ENCODE measurements at places on chromosomes 12 and 14. TPM values are rescaled to one million over a fixed set of nuclear protein-coding genes. Genes with fewer than 3 reads are reported as not detected.

DNA sequence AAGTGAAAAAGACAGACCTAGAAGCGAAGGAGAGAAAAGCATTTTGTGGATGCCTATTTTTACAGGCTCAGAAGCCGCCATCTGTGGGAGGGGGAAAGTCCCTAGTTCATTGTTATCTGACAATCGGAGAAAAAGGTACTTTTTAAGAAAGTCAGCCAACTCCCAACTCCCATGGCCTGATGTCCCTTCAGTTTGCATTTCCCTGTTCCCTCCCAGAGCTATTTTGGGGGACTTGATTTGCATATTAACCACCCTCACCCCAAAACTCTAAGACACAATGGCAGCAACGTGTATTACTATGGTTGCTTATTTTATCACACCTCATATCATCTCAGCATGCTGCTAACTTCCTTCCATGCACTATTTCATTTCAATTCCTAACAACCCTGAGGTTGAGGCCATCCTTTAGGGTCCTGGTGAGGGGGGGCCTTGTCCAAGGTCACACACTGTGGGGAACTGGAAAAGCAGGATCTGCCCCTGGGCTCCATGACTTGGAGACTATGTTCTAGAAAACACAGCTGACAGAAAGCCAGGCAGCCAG lies 18.7 kb downstream of the HVCN1 start:
- DNase-seq: no peak

- no peak for DNase-seq
These were observed 233.4 kb downstream of the SPTSSA start for GRCh38 chr14:34228650-34228976.

- DNase-seq: no peak
These were observed 27.2 kb upstream of the NINJ2 start for GRCh38 chr12:690466-690865.

DNA sequence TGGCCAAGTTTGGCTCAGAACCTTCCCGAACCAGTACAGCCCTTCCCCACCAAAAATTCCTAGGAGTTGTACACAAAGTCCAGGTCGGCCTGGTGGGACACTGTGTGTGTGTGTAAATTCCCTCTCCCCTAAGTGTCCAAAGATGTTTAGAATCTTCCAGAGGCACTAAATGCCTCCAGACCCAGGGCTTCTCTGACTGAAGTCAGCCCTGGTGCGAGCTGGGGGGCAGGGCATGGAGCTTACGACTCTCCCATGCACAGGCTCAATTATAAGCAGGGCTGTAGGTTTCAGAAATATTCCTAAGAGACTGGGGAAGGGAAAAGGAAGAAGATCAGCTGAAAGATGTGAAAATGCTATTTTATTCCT lies 106.9 kb upstream of the ATF7IP start:
- no peak for DNase-seq

GRCh38 chr12:65778258-65779090 lies 45.8 kb upstream of the HMGA2 start:
- DNase-seq: peak; percentile 19

DNA sequence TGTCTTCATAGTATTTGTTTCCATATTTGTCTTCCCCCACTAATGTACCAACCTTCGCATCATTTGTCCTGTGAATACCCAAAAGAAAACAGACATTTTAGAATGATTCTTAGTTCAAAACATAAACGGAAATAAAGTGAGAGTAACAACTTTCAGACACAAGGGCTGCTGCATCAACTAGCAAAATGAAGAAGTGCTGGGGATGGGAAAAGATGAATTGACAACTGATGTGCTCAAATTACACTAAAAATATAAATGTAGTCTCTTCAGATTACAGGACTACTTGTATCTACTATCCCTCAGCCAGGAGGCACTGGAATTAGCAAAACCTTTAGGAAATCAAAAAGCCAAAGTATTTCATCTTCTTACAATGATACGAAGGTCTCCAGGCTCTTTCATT lies 743 bp downstream of the NDUFA12 start:
- no peak for DNase-seq

Gene ZNF384
- total RNA-seq: 6.4 TPM

GRCh38 chr12:124512667-124513296 lies 54.6 kb downstream of the NCOR2 start:
- peak; percentile 93 for DNase-seq

DNA sequence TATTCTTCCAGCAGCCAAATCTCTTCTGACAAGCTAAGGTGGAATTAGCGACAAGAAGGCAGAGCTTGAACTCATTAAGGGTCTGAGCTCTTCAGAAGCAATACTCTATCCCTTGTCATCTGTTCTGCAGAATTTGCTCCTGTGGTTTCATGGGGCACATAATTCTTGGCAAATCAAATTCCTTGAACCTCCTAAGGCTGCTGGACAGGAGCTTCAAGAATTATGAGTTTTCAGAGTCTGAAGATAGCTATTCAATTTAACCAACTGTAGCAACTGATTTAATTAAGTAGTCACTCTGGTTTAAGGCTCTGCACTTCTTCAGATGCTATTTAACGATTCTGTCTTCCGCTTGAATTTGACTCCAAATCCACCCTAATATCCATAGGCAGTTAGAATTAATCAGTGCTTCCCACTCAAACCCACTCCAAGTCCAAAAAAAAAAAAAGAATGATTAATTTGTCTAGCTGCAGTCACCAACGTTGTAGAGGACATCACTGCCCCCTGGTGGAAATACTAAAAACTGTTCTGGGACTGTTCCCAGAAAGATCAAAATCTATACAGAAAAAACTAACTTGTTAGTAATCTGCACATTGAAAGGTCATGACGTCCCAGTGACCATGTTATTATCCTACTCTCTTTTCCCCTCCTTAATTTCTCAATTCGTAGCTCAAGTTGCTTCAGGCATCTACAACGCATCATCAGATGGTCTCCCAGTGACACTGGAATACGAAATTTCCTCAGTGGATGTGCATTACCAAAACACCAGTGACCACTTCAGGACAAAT lies 169.9 kb downstream of the KIF21A start:
- peak; percentile 46 for DNase-seq

DNA sequence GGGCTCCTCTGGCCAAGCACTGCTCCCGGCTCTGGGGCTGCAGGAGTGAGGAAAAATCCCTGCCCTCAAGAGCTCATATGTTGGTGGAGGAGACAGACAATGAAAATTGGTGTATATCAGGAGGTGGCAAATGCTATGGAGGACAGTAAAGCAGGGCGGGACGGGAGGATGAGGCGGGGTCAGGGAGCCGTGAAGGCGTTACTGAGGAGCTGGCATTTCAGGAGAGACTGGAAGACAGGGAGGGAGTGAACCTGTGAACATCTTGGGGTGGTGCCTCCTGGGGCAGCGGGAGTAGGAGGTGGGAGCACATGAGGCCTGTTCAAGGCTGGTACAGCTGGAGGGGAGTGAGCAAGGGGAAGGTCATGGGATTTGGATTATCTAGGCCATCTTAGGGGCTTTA lies 26.6 kb downstream of the TSPAN9 start:
- DNase-seq: no peak

Gene CELA1
- total RNA-seq: not detected

- no peak for DNase-seq
These were observed 20.9 kb downstream of the SLCO1C1 start for GRCh38 chr12:20716037-20716436.

DNA sequence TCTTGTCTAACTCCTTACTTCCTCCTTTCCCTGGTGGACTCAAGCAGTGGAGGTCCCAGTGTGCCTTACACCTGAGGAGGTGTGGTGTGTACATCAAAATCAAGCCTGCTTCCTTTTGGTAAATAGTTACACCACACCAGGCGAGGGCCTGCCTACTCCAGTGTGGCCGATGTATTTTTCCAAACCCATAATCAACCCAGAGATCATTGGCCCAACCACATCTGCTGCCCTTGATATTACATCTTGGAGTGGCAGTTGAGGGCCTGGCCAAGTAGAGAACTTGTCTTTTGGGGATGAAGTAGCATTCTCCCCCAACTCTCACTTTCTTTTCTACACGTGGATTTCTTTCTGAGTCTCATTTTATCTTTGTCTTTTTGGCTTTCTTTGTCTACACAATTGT lies 187.4 kb downstream of the EFCAB11 start:
- DNase-seq: no peak

- peak; percentile 28 for DNase-seq
These were observed 5.5 kb downstream of the ASIC1 start for GRCh38 chr12:50062728-50063460.

Gene ANKRD33
- total RNA-seq: not detected

DNA sequence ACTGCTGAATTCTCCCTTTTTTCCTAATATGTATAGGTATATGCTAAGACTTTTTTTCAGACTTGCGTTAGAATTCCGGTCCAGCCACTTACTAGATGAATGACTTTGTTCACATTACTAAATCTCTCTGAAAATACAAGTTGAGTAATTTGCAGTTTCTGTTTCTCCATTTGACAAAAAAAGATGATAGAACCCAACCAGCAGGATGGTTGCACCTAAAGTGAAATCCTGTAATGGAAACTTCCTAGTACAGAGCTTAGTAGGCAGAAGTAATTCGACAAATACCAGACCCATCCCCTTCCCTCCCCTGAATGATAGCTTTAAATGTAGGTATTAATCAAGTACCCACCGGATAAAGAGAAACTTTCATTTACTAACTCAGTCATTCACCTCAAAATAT lies 113.6 kb upstream of the RAP1B start:
- no peak for DNase-seq

Gene PLEKHH1
- 5.0 TPM for total RNA-seq

DNA sequence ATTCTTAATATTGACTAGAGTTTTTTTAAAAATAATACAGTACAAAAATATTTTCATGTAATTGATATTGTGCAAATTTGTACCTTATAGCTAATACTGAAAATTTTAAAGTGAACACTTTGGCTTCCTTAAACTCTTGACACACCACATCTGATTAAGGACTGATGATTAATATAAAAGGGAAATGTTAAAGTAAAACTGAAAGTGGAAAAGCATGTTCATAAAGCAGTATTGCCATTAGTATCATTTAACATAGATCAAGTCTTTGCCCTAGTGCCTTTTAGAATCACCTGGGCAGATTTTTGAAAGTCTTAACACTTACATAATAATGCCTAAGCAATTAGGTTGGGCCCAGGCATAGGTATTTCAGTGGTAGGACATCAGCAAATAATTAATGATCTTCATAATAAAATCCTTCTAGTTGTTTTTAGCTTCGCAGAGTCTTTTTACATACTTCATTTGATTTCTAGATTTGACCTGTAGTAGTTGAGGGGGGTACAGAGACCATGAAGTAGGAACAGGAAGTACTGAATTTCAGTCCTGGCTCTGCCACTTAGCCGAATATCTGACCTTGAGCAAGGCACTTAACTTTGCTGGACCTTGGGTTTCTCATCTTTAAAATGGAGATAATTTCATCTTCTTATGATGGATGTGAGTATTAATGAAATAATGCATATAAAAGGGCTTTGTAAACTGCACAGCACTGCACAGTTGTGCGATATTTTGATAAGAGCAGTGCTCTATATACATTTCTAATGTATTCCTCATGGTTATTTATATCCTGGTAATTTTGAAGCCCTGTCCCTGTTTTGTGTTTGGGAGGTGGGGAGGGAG lies 43.7 kb downstream of the MARK3 start:
- DNase-seq: no peak

Gene NKX2-1
- not detected for total RNA-seq

Gene CIT
- 25.2 TPM for total RNA-seq

GRCh38 chr12:113936460-113936859 lies 29.7 kb downstream of the RBM19 start:
- no peak for DNase-seq

- no peak for DNase-seq
These were observed 1.5 kb upstream of the CRIP2 start for GRCh38 chr14:105473033-105473676.

DNA sequence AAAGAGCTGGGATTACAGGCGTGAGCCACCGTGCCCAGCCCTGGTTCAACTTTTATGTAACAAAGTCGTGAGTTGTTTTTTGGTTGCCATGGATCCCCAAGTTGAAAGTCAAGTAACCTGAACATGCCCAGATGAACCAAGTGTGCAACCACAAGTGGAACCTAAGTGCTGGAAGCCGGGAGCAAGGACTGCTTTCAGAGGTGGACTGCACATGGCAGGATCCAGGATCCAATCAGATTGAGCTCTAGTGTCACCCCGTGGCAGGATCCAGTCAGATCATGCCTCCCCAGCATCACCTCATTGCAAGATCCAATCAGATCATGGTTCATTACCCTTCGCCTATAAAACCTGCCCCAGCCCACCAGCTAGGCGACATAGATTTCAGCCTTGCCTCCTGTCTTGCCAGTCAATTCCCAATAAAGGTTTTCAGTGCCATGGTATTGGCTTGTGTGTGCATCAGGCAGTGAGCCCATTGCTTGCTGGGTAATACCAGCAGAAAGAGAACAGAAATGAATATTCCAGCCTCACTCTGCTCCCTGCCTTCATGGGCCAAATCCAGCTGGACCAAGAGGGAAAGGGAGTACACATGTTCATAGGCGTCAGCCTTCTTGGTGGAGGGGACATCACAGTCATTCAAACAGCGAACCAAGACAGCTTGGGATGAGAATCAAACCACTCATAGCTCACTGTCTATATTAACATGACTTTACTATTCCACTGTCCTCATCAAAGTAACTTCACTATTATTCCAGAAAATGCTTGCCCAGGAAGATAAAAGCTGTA lies 43.6 kb upstream of the VASH1 start:
- no peak for DNase-seq

DNA sequence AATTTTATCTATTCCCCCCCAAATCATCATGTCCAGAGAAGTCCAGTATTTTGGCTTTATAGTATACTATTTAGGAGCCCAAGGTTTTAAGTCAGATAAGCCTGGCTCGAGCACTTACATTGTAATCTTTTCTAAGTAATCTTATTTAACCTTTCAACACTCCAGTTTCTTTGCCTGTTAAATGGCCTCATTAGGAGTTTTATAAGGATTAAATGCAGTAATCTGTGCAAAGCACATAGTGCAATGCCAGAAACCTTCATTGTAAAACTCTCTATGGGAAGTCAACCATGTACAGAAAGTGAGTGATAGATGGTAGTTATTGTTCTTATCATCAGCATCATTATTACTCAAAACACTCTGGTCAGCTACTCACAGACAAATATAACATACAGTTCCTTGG lies 1330.4 kb downstream of the SLC16A7 start:
- no peak for DNase-seq

Gene KLRB1
- not detected for total RNA-seq

DNA sequence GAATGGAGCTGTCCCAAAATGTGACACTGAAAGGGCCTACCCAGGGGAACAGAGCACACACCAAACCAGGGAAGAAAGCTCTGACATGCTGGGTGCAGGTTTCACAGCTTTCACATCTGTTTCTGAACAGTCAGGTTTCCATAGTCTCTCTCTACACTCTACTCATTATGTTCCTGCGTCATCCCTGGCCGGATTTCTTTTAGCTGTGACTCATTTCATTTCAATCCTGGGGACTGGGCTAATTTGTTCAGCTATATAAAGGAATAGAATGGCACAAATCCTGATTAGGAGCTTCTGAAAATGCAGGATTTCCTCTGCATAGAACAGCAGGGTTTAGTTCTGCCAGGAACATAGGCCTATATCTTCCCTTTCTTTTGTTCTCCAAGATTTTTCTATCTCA lies 649.8 kb downstream of the RPS29 start:
- DNase-seq: peak; percentile 53

DNA sequence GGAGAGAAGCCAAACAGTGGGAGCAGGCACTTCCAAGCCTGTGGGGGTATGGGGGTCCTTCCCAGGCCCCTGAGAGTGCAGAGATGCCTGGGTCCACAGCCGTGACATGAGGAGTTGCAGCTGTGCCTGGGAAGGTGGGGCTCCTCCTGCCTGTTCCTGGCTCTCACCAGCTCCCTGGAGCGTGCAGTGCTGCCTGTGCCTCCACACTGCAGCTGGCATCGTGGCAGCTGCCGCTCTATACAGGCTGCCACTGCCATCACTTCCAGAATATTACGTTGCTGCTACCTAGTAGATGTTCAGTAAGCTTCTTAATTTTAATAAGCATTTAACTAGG lies 223.7 kb downstream of the KCNC2 start:
- no peak for DNase-seq
